ENCODE measurements at places on chromosomes 1 and 21.

DNA sequence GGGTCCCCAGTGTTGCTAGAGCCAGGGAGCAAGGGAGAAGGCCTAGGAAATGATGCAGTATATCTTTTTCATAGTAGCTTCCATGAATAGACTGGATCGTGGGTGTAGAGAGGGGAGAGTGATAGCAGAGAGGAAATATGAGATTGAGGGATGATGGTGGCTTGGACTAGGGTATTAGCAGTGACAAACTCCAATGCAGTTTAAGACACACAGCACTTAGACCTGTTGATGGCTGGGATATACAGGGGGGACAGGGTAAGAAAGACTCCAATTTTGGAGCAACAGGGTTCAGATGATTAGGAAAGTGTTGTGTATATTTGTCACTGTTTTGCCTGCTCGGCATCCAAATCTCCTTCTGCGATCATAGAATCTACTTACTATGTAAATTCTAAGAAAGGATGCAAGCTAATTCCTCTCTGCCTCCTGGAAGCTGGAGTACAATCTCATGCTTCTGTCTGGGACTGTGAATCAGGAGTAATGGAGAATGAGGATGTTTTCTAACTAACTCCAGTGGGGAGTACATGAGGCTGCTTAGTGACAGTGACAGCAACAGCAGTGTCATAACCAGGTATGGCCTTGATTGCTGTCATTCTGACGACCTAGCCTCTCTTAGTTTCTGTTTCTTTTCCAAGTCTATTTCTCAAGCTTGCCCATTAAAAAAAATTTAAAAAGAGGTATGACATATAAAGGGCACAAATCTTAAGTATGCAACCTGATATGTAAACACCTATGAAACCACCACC lies 47.5 kb downstream of the SYDE2 start:
- DNase-seq: no peak

- no peak for DNase-seq
These were observed 223.8 kb upstream of the TMEM51 start for GRCh38 chr1:14929547-14930246.

DNA sequence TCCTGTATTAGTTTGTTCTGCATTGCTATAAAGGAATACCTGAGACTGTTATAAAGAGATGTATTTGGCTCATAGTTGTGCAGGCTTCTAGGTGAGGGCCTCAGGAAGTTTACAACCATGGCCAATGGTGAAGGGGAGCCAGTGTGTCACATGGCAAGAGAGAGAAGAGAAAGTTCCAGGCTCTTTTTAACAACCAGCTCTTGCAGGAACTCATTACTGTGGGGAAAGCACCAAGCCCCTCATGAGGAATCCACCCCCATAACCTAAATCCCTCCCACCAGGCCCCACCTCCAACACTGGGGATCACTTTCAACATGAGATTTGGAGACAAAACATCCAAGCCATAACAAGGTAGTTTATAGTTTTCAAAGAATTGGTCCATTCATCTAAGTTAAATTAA lies 5.0 kb upstream of the MEAF6 start:
- no peak for DNase-seq

- DNase-seq: no peak
These were observed 26.6 kb downstream of the SDE2 start for GRCh38 chr1:225972344-225973152.

DNA sequence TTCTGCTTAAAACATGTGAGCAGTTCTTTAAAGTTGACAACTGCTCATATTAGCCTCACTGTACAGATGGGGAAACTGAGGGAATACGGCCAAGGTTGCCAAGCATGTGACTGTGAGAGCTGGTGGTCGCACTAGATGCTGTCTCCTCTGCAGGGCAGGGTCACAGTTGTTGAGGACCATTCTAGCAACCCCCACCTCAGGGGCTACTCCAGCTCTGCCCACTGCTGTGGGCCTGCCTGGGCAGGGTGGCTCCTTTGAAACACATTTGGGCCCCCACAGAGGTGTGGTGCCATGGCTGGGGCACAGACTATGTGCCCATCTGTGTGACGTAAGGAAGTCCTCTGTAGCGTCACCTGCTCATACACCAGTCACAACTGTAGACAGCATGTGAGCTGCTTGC lies 779 bp downstream of the THEM5 start:
- DNase-seq: no peak

- no peak for DNase-seq
These were observed 94.0 kb upstream of the FMN2 start for GRCh38 chr1:239997515-239998311.

DNA sequence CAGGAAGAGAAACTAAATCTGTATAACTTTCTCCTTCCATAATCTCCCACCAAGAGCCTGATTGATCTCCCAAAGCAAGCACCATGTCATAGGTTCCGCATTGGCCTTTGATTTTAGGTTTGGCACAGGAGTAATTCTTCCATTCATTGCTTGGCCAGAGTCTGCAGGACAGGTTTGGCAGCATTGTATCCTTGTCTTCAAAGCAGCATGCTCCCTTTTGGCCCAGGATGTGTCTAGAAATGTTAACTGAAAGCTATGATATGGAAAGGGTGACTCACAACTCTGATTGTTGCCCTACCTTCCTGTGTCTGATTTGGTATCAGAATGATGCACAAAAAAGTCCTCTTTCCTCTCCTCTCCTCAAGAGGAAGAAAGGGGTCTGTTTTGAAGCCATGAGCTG lies 824.3 kb upstream of the PRMT6 start:
- no peak for DNase-seq

DNA sequence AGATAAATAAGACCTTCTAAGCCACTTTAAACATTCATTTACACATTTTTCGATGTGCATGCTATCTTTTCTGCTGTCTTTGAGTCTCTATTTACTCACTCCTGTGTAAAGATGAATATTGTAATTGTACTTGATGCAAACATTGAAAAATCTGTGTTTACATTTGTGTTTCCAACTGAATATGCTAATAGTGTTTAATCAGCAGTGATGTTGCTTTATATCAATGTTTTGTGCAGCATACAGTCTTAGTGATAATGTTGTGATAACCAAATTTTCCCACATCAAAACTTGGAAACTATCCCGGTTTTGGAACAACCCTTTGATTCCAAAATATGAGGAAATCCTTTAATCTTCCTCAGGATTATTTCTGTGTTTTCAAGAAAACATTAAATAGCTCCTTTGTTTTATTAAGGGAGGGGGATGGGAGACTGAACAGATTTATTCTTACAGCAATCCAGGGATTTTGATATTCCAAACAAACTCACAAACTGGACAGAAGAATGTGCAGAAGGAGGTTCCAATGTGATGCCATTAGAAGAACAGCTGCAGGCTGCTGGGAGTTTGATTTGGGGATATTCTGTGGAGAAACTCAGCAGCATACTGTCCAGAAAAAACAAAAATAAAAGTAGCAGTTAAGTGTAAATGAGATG lies 248.0 kb downstream of the S1PR1 start:
- no peak for DNase-seq

- DNase-seq: no peak
These were observed 8.5 kb downstream of the GNG12 start for GRCh38 chr1:67824766-67825165.

DNA sequence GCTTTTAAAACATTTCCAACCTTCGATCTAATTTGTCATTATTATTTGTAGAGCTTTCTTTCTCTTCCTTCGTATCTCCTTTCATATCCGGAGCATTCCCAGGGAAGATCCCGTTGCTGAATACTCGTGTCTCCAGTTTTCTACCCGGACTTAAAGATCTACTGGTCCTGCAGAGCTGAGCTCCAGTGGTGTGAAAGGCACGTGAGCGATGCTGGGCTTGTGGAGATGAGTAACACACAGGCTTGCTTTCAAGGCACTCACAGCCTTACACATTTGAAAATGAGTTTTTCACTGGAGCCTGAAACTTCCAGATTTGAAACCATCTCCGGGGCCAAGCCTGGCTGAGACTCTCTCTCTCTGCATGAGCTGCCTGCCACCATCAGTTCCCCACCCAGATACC lies 428.3 kb downstream of the KIF26B start:
- no peak for DNase-seq

DNA sequence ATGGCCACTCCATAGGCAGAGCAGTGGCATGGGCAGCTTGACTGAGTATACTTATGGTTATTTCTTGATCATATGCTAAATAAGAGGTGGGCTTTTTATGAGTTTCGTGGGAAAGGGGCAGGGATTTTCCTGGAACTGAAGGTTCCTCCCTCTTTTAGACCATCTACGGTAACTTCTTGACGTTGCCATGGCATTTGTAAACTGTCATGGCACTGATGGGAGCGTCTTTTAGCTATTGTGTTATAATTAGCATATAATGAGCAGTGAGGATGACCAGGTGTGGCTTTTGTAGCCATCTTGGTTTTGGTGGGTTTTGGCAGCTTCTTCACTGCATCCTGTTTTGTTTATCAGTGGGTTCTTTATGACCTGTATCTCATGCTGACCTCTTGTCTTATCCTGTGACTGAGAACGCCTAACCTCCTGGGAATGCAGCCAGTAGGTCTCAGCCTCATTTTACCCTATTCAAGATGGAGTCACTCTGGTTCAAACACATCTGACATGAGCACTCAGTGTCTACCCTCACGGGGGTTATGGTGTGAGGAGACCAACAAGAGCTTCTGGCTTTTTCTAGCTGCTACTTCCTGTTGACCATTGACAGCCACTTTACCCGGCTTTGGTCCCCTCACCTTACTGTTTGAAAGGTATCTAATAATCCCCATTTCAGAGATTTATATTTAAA lies 71.7 kb downstream of the GALNT2 start:
- no peak for DNase-seq

DNA sequence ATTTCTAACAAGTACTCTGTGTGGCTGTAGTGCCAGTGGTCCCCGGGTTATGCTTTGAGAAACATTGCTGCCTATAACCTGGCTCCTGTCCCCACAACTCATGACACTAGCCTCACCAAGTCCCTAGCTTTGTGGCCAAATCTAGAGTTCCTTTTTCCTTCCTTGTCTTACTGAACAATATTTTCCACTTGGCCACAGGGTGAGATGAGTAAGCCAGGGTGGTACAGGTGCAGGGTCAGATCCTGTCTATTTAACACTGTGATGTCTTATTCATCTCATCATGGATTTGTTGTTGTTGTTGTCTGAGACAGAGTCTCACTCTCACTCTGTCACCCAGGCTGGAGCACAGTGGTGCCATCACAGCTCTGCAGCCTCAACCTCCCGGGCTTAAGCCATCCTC lies 18.6 kb downstream of the ARMH1 start:
- DNase-seq: no peak

DNA sequence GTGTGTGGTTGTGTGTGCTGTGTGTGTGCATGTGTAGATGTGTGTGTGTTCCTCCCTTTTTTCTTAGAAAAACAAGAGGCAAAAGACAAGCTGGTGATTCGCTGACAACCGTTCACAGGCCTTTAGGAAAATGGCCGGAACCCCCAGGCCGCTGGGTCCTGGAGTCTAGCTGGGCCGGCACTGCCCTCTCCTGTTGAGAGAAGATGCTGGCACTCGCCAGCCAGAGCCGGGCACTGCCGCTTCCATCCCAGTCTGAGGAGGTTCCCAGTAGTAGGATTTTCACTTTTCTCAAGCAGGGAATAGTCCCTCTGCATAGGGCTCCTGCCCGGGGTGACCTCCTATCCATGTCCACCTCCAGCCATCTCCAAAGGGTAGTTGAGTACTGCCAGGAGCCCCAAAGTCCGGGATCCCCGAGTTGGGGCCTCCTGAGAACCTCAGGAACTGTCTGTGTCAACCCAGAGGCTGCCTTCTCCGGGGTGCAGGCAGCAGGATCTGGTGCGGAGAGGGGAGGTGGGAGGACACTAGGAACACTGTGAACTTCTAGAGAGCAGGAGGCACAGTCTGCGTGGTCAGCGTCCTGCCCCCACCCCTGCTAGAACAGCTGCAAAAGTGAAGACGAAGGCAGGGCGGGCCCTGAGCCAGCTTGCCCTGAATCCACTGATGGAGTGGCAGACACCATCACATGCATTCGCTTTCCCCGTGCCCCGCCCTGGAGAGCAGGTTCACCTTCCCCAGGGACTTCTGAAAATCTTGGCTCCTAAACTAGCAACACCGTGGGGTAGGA lies 44.1 kb upstream of the ARHGEF16 start:
- no peak for DNase-seq

DNA sequence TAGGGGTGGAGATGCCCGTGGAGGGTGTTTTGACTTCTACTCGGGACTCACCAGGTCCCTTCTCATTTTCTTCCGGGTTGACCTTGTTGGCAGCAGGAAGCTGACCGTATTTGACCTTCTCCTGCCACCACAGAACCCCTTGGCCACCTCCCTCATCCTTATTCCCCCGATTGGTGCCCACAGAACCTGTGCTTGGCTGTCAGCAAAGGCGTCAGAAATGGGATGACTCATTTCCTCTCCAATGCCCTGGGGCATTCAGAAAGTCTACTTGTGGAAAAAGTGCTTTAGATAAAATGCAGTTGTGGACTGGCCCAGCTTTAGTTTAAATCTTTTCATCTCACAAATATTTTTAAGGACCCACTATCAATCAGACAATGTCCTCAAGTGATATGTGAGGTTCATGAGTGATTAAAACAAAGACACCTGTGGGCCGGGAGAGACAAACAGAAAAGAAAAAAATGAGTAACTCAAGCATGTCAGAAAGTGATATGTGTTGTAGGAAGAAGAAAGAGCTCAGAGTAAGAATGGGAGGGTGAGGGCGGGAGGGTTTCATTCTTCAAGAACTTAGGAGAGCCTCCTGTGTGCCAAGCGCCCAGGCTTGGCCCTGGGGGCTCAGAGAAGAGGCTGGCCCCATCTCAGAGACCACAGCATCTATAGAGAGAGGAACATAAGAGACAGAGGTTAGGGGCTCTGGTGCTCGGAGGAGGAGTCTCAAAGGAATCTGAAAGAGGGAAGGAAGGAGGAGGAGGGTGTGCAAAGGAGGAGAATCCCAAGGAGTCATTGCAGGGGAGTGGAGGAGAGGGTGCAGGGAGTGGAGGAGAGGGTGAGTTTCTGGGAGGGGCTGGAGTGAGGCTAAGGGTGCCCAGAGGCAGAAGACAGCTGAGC lies 221.6 kb upstream of the VAMP3 start:
- DNase-seq: no peak

DNA sequence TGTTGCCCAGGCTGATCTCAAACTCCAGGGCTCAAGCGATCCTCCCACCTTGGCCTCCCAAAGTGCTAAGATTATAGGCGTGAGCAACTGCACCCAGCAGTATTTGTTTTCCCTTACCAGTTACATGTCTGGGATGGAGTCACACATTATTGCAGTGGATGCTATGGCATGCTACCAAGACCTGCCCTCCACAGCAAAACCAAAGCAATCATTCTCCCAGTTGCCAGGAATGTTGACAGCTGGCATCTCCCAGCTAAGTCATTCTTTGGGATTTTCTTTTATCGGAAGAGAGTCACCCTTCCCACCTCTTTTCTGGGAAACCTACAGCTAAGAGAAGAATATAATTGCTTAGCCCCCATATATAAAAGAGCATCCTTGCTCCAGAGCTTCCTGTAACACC lies 49.4 kb upstream of the RGS7 start:
- no peak for DNase-seq

Data from activated naive CD4-positive, alpha-beta T cell (primary cell).